Jurkat, Clone E6-1 (cell line): ENCODE measurements at places on chromosomes 4 and X.

GRCh38 chrX:132704769-132705168 is 215.9 kb upstream of the MBNL3 start:
- no peak for DNase-seq

- DNase-seq: no peak
Observed at GRCh38 chrX:130097507-130098209, 12.6 kb downstream of the ELF4 start.

DNA sequence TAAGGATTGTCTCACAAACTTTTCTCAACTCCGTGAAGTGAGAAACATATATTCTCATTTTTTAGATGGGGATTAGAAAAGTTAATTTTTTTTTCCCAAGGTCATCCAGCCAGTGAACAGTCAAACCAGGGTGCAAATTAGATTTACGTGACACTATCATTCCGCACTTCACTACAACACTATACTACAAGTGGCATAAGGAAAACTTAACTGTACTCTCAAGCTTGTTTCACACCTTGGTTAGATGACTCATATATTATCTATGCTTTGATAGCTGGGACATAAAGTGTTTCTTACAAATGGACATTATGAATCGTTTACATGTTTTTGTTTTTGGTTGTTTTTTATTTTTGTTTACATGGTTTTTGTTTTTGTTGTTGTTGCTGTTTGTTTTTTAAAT is 525.7 kb downstream of the PPARGC1A start:
- no peak for DNase-seq

GRCh38 chrX:107628662-107629539 is 591 bp downstream of the PRPS1 start:
- peak; percentile 44 for DNase-seq

DNA sequence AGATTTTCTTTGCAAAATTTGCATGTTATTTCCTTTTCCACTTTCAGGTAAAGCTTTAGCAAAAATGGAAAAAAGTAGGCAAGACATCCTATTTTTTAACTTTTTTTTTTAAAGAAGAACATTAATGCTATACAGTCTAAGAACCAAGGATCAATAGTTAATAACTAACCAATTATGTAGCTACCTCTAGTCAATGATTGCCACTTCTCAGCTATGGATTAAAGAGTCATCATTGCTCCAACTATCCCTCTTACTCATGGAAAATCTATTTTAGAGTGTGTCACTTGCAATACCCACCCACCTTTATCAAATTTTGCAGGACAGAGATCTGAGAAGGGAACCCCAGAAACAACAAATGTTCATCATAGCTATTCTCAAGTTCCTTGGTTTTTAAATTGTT is 223.1 kb downstream of the ANK2 start:
- no peak for DNase-seq

DNA sequence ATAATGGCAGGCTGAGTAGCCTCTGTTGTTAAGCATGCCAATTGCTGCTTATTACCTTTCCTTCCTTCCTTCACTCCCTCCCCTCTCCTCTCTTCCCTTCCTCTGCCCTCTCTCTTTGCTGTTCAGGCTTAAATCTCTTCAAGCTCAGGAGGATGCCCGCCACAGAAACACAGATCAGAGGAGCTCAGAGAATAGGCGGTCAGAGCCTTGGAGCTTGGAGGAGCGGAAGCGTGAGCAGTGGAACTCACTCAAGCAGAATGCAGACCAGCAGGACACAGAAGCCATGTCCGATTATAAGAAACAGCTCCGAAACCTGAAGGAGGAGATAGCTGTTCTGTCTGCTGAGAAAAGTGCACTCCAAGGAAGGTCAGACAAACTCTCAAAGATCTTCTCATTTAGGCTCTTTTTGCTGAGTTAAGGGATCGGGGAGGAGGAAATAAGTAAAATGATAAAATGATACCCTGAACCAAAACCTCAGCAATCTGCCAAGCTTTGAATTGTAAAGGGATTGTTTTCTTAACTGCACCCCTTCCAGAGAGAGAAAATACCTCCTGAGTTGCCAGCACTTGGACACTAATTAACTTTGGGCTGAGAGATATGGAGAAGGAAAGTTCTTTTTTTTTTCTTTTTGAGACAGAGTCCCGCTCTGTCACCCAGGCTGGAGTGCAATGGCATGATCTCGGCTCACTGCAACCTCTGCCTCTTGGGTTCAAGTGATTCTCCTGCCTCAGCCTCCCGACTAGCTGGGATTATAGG is 20.9 kb downstream of the SPATA18 start:
- DNase-seq: no peak

DNA sequence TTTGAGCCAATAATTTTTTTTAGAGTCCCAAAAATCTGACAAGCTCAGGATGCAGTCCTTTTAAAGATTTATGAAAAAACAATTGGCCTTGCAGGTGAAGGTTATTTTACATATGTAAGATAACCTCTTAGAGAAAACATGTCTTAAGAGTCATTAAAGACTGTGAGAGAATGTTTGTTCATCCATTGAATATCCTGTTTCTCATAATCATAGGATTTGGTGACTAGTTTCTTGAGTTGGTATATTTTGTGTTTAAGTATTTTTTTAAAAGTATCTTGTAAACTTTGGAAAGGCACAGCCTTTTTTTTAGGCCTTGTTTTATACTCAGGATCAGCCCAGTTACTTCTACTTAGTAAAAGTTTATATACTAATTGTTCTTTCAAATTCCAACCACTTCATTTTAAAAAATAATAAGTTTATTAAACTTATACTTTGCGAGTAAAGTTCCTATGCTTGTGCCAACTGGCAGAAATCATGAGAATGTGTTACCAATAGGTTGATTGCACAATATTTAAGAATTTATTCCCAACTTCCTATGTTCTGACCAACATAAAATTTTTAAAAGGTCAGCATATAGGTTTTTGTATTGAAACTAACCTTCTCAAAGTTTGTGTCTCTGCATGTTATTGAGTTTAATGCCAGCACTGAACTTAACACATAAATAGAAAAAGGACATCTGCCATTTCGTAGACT is 40.0 kb upstream of the ARSJ start:
- DNase-seq: no peak

GRCh38 chrX:120380699-120381098 is 18.8 kb downstream of the ATP1B4 start:
- peak; percentile 52 for DNase-seq

GRCh38 chrX:153494541-153495361 is at the start of gene BGN:
TSS of gene BGN (plus strand) at chrX:153494980. CDS start at chrX:153504632, 9,652 bp downstream.
- DNase-seq: no peak

- no peak for DNase-seq
Observed at GRCh38 chr4:12975511-12975910, 508.6 kb downstream of the RAB28 start.

DNA sequence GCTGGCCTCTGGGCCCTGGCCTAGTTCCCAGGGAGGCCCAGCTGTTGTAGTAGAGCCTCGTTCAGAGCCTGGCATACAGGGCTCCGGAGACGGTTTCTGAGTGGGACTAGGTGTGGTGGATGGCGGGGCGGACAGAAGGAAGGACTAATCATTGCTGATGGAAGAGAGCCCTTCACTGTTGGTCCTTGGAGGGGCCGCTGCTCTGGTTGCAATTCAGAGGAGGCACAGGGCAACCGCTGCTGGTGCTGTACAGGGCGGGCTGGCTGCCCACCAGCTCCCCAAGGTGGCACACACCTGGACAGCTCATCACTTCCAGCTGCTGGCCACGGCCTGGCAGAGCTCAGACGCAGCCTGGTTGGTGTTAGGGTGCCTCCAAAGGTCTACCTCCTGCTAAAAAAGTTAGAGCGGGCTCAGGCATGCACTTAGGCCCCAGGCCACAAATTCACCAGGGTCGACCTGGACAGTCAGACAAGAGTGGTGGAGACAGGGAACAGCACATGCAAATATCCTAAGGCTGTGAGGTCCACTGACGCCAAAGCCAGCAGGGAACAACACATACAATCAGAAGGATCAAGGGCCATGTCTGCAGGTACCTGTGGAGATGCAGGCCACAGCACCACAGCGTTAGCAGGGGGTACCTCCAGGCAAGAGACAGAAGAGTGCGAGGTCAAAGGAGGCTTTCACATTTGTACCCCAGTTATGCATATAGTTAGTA is 7.5 kb upstream of the RNF4 start:
- DNase-seq: no peak

DNA sequence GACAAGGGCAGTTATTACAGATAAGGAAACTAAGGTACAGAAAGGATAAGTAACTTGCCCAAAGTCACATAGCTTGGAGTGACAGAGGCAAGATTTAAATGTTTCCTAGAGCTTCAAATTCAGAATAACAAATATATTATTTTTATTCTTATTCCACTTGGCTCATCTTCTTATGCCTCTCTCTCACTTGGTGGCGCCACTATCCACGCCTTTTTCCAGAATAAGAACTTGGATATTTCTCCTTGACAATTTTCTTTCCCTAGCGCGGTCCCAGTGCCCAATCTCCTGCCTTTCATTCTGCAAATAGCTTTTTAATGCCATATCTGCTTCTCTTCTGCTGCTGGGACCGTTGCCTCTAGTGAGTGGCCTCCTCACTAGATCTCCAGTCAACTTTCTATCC is 78.5 kb downstream of the MSN start:
- no peak for DNase-seq

GRCh38 chr4:183966371-183966770 is 61.3 kb downstream of the STOX2 start:
- peak; percentile 64 for DNase-seq

- no peak for DNase-seq
Observed at GRCh38 chrX:44913656-44914531, 40.9 kb downstream of the KDM6A start.

- peak; percentile 71 for DNase-seq
Observed at GRCh38 chr4:158873795-158874401, 105.1 kb downstream of the FNIP2 start.

DNA sequence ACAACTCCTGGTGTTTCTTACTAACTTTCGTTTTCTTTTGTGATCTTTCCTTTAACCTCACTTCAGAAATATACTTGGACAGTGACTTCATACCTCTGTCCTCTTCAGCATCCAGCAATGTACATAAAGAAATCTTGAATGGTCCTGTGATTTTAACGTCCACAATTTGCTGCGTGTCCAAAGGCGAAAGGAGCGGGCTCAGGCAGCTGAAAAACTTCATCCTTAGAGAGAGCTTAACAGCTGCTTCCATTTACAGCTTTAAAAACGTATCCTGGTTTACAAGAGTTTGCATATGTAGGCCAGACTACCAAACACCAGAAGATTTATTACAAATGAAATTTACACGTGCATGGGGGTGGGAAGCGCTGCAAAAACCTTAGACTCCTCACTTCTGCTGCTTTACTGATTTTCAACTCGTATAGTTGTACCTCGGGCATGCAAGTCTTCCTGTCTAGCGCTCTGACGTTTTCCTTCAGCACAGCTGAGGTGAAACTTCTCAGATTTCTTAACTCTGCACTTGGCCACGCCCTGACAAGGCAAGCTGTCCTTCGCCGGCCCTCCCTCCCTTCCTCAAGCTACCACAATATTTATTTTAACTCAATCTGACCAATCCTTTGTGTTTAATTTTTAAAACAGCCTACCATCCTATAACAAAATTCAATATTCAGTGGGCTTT is 406.4 kb downstream of the FAM47A start:
- peak; percentile 1 for DNase-seq
